ENCODE measurements at places on chromosomes 4 and X.

DNA sequence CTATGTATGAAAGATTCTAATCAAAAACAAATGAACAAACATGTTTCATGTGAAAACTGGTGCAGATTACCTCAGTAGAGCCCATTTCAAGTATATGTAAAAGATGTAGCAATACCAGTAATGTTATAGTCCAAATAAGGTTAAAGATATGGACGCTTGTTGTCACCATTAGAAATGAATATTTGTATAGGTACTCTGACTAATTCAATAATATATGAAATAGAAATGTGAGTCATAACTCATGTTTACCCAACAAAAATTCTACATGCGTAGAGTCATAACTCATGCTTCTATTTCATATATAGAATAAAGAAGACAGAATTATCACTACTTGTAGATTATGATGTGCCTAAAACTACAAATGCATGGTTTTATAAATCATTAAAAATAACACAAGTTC is 739.1 kb upstream of the DIAPH2 start:
- no peak for DNase-seq

DNA sequence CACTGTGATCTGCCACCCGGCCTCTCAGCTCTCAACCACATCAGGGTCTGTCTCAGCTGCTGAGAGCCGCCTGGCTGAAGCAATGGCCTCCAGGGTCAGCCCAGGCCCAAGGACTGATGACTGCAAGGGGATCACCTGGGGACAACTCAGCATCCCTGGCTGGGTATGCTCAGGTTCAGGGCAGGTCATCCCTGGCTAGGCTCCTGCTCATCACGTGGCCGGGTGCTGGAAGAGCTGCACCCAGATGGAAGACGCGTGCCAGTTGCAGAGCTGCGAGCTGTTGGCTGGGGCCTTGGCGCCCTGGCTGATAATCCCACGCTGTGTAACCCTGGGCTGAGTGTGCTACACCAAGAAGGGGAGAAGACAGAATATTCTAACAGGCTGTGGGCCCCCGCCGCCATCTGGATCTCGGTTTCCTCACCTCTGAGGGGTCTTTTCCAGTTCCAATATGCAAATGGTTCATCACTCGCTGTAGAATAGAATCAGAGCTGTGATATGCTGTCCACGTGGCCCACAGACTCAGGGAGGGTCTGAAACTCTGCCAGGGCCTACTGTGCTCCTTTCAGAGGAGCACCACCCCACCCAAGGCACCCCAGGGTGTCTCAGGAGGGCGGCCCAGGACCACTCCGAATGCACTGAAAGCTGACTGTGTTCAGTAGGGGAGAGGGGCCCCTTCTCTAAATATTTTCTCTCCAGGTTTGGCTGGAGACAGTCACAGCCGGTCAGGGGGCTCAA is 338.8 kb downstream of the BCOR start:
- DNase-seq = no peak

GRCh38 chr4:39134683-39135306 is 47.5 kb upstream of the WDR19 start:
- no peak for DNase-seq

DNA sequence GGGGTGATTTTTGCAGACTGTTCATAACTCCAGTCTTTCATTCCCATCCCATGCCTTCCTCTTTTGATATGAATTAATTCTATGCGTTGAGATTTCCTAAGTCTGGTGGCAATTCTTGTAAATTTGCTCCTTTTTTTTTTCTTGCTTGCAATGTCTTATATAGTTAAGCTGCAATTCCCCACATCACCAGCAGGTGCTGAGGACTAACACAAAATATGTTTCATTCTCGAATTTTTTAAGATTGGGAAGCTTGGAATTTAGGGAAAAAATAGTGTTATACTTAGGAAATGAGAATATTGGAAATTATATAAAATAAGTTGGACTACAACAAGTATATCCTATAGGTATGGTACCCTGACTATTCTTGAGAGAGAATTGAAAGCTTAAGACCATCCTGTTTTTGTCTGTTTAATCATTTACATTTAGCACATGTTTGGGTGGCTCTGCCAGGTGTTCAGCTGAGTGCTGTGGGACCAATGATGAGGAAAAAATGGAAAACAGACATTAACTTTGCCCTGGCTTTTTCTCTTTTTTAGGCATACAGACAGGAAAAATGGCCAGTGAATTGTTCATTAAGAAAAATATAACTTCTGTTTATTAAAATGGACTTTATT is 30.2 kb downstream of the AFF2 start:
- no peak for DNase-seq

DNA sequence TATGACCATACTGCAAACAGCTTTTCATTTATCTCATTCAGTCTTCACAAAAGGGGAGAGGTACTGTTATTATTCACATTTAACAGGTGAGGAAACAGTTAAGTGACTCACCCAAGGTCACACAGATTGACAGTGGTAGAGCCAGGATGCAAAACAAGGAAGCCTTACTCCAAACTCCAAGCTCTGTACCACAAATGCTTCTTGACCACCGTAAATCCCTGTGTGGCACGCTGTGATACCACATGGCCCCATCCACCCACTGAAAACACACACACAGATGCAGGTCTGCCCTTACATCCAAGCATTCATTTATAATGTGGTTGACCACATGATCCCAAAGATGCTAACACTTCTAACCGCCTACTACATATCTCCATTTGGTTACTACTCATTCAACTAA is 129.5 kb downstream of the TSPAN5 start:
- no peak for DNase-seq

DNA sequence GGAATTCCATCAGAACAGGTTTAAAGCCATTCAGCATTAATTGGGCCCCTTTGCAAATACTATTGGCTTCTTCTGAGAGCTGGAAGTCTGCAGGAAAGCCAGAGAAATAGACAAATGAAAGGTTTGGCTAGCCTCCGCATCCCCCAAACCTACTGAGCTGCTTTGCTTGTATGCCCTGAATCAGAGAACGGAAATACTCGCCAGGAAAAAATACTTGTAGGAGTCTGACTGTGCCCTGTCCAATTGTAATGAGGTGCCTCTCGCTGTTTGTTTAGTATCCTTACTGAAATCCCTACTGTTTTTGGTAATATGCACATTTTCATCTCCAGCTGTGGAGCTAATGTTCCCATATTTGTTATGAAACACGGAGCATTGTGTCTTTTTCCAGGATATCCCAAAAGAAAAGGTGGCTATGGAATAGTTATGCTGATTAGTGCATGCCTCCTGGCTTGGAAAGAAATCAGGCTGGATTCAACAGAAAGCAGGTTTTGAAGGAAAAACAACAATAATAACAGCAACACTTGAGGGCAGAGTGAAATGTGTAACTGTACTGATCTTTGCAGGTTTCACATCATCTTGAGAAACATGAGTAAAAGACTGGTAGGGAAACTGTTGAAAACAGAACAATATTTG is 50.7 kb upstream of the NLGN4X start:
- no peak for DNase-seq

DNA sequence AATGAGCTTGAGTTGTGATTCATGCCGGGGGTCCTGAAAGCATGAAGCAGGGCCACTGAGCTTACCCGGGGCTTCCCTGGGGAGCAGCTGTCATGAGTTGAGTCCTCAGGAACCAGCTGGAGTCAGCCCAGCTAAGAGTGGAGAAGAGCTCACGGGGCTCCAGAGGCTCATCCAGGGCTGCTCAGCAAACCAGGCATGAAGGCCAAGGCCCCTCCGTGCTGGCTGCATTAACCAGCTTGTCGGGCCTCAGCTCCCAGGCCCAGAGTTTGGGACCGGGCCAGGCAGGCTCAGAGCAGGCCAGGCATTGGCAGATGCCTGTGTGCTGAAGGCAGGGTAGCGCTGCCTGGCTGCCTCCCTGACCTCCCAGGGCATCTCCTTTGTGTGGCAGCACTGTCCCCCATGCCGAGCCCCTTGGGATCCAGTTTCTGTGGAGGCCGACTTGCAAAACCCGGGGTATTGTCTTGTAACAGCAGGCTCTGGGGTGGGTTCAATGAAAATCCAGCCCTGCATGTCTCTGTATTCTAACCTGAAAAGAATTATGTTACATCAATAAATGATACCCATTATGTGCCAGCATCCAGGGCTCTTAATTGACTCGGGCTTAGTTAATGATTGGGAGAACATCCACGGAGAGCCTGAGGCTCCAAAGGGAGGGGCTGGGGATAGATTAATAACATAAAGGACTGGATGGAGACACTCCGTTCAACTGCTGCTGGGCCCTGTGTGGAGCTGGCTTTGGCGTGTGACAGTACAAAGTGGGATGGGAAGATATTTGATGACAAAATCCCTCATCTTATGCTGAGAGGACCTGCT is 68.0 kb upstream of the MSX1 start:
- DNase-seq = no peak

DNA sequence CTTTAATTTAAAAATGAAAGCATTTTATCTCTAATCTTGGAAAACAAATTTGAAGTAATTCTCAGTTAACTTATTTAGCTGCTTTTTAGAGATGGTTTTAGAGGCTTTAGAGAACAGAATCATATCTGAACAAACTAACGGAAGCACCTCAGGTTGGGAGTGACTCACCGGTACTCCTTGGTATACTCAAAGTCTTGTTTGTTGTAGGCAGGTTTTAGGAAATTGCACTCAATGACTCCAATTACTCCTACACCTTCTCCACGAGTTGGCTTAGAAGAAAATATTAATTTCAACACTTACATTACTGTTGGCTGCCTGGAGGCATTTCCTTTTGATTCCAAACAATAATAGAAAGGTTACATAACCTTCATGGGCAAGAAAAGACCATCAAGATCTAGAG is 23.6 kb downstream of the MORC4 start:
- no peak for DNase-seq

DNA sequence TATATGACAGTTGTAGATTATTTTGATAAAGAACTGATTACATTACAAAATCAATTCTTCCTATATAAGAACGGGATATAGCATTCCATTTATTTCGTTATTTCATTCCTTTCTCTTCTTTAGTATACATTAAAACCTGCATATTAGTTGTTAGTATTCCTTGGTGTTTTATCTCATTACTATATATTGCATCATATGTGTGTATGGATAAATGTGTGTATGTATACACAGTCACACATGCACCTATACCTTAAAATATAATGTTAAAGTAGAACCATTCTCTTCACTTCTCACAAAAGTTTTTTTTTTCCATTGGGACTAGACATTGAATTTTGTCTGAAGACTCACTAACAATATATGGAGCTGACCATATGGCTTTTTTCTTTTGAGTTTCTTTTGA is 5.3 kb upstream of the PALLD start:
- no peak for DNase-seq

Measured in activated T-helper 9 cell treated with anti-CD3 and anti-CD28 coated beads, Interleukin-2, amount 50 U/mL, for 16 hours (primary cell).